ENCODE measurements at places on chromosomes 12 and 14.
A peak's percentile ranks its signal among the peaks of the same experiment; 100 is the strongest.

- DNase-seq: no peak
Measured at GRCh38 chr14:74394549-74394948, 31.5 kb downstream of the SYNDIG1L start.

- no peak for DNase-seq
Measured at GRCh38 chr14:91464615-91465205, 45.4 kb downstream of the PPP4R3A start.

- no peak for DNase-seq
Measured at GRCh38 chr12:40957417-40957816, 230.7 kb upstream of the PDZRN4 start.

GRCh38 chr14:50823762-50824636 is 7.0 kb downstream of the NIN start:
- no peak for DNase-seq

DNA sequence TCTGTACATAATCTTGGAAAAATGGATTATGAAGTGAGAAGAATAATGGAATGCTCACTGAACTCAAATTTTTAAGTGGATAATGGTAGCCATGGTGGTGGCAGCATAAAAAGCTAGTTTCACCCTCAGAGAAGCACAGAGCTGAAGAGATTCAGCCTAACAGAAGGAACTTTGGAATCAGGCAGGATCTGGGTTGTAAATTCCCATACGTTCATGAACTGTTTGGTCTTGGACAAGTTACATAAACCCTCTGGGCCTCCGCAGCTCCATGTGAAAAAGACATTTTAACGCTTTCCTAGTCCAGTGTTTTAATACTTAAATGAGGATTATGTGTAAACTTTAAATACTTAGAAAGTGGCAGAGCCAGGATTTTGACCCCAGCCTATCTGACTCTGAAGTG is 26.6 kb downstream of the JKAMP start:
- no peak for DNase-seq

- no peak for DNase-seq
Measured at GRCh38 chr14:93980456-93981201, 4.3 kb upstream of the ASB2 start.

- peak; percentile 15 for DNase-seq
Measured at GRCh38 chr12:54522243-54522642, 24.7 kb downstream of the NCKAP1L start.

GRCh38 chr12:100151769-100152168 is 9.1 kb upstream of the BLTP3B start:
- no peak for DNase-seq
